Breast epithelium (tissue), 4 donors: ENCODE measurements at places on chromosomes 11 and 22.

DNA sequence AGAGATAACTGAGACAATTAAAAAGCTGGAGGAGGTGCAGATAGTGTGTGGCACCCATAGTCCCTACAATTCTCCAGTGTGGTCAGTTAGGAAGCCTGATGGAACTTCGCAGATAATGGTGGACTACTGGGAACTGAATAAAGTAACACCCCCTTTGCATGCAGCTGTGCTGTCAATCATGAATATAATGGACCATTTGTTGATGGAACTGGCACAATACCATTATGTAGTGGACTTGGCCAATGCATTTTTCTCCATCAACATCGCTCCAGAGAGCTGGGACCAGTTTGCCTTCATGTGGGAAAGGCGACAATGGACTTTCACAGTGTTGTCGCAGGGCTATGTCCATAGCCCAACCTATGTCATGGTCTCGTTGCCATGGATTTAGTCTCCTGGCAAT, 324.2 kb downstream of the TMEM135 start:
- no peaks in the 10 kb centered on the region for H3K4me1 ChIP-seq
- no peak overlapping the region for H3K4me3 ChIP-seq
- no peaks in the 10 kb centered on the region for H3K36me3 ChIP-seq
- no peaks in the 10 kb centered on the region for H3K27me3 ChIP-seq
- no peak overlapping the region for H3K27ac ChIP-seq
- no peak for DNase-seq

- no peaks in the 10 kb centered on the region for H3K4me1 ChIP-seq
- H3K36me3 ChIP-seq, result no peaks in the 10 kb centered on the region
- DNase-seq, result no peak
- H3K4me3 ChIP-seq, result no peak overlapping the region
- no peaks in the 10 kb centered on the region for H3K27me3 ChIP-seq
- H3K27ac ChIP-seq, result no peak overlapping the region
These were observed 15.8 kb downstream of the THAP12 start for GRCh38 chr11:76365038-76365679.

GRCh38 chr11:117887431-117888138, 11.1 kb upstream of the FXYD6 start:
- H3K4me3 ChIP-seq, result no peak overlapping the region
- peak; percentile 41 for DNase-seq
- no peak overlapping the region for H3K27ac ChIP-seq
- H3K27me3 ChIP-seq, result no peaks in the 10 kb centered on the region
- no peaks in the 10 kb centered on the region for H3K36me3 ChIP-seq
- no peaks in the 10 kb centered on the region for H3K4me1 ChIP-seq

GRCh38 chr11:94750319-94751217, 17.6 kb upstream of the AMOTL1 start:
- H3K27ac ChIP-seq, result peak overlapping the region; percentile 21
- DNase-seq, result no peak
- H3K4me3 ChIP-seq, result no peak overlapping the region
- no peaks in the 10 kb centered on the region for H3K36me3 ChIP-seq
- no peaks in the 10 kb centered on the region for H3K27me3 ChIP-seq

DNA sequence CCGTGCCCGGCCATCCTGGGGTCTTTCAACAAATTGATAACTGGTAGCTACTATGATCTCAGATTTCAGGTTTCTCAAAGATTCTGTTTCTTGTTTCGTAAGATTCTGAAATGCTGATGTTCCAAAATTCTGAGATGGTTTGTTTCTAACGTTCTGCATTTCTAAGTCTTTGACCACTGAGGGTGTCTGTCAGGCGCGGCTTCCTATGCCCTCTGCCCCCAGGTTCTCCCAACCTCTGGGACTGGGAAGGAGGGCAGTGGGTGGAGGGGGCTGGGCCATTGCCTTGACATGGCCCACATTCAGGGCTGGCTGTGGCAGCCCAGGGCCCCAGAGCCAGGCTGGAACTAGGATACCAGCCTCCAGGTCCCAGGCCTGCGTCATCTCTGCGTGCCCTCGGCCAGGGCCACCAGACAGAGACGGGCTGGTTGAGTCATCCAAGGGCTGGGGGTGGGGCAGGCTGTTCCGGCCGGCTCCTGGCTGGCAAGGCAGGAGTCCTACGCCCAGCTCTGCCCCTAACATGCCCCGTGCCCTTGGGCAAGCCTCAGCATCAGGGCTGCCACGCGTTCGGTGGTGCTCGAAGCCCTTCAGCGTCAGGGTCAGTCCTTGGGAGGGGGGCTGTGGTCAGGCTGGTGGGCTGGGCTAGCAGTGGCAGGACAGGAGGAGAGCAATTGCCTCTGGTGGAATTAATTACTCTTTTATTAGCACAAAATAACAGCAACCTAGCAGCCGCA, 5.2 kb downstream of the TMEM134 start:
- H3K4me3 ChIP-seq, result peak overlapping the region; percentile 74
- no peaks in the 10 kb centered on the region for H3K36me3 ChIP-seq
- H3K4me1 ChIP-seq, result peaks cover 8% of the 10 kb centered on the region
- peak overlapping the region; percentile 98 for H3K27ac ChIP-seq
- DNase-seq, result peak; percentile 90
- H3K27me3 ChIP-seq, result no peaks in the 10 kb centered on the region

DNA sequence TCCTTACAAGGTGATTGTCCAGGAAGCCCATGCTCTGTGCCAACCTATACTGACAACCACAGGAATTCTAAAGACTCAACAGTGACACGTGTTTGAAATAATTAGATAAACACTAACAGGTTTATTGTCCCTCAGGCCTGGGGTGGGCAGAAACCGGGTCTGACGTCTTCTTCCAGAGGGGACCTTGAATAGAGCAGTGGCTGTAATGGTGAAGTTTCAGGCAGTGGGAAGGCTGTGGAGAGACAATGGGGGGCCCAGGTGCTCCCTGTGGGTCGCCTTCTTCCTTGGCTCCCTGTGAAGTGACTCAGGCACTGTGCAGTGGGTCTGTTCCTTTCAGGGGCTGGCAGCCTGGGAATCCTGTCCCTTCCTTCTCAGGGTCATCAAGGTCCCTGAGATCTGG, 54.6 kb downstream of the OTOG start:
- H3K27ac ChIP-seq, result no peak overlapping the region
- no peak overlapping the region for H3K4me3 ChIP-seq
- no peaks in the 10 kb centered on the region for H3K4me1 ChIP-seq

GRCh38 chr11:112097734-112098528, 11.3 kb downstream of the SDHD start:
- no peaks in the 10 kb centered on the region for H3K36me3 ChIP-seq
- H3K27ac ChIP-seq, result no peak overlapping the region
- H3K27me3 ChIP-seq, result no peaks in the 10 kb centered on the region
- H3K4me1 ChIP-seq, result no peaks in the 10 kb centered on the region

DNA sequence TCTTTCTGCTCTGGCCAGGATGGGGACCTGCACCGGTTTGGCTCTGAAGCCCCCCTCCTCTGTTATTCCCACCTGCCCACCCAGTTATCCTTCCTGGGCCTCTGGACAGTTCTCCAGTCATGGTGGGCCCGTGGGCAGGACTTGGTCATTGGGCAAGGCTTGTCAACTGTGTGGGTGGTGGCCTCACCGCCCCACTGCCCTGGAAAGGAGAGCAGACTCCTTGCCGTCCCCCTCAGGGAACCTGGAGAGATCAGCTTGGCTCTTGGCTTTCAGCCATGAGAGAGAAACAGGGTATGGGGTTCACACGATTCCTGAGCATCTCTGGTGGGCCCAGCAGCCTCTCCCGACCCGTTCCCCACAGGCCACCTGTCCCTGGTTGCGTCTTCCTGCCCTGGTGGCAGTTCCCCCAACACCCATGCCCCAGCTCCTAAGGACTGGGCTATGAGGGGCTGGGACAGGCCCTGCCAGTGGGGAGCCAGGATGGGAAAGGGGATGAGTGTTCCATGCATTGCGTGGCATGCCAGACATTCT, 92.3 kb downstream of the MORC2 start:
- H3K4me3 ChIP-seq, result no peak overlapping the region
- H3K36me3 ChIP-seq, result no peaks in the 10 kb centered on the region
- H3K4me1 ChIP-seq, result no peaks in the 10 kb centered on the region
- no peaks in the 10 kb centered on the region for H3K27me3 ChIP-seq
- H3K27ac ChIP-seq, result no peak overlapping the region
- DNase-seq, result no peak

DNA sequence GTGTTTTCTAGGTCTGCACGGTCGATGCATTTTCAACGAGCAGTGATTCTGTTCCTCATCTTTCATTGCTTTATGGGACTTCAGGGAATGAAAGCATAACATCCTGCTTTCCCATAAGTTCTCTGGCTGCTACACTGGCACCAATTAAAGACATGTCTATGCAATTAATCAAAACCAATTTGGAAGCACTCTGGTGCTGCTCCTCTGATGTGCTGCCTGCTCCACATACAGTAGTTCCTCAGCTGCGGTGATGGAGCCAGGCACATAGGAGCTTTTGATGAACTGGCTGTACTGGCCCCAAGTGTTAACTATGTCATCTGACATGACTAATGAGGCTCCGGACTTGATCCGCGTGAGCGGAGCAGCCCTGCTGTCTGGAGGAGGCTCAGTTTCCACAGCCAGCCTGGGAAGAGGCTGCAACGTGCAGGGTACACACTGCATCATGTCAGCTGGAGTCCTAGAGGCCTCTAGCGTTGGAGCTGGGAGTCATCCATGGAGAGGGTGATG, 29.8 kb downstream of the GVQW3 start:
- DNase-seq, result no peak
- no peak overlapping the region for H3K4me3 ChIP-seq
- no peaks in the 10 kb centered on the region for H3K27me3 ChIP-seq
- no peaks in the 10 kb centered on the region for H3K36me3 ChIP-seq
- H3K27ac ChIP-seq, result no peak overlapping the region

- no peak overlapping the region for H3K4me3 ChIP-seq
- no peaks in the 10 kb centered on the region for H3K4me1 ChIP-seq
- no peak overlapping the region for H3K27ac ChIP-seq
- no peaks in the 10 kb centered on the region for H3K27me3 ChIP-seq
- H3K36me3 ChIP-seq, result no peaks in the 10 kb centered on the region
These were observed 35.1 kb upstream of the MUC5AC start for GRCh38 chr11:1122664-1123002.

GRCh38 chr11:16043617-16044016, 312.7 kb downstream of the SOX6 start:
- H3K4me3 ChIP-seq, result no peak overlapping the region
- H3K4me1 ChIP-seq, result no peaks in the 10 kb centered on the region
- no peak overlapping the region for H3K27ac ChIP-seq
- no peaks in the 10 kb centered on the region for H3K27me3 ChIP-seq

GRCh38 chr11:69848201-69848600, 29.0 kb upstream of the FGF3 start:
- peaks cover 14% of the 10 kb centered on the region for H3K27me3 ChIP-seq
- no peak for DNase-seq
- H3K27ac ChIP-seq, result no peak overlapping the region
- H3K4me3 ChIP-seq, result no peak overlapping the region

GRCh38 chr22:22910272-22911240, 22.9 kb downstream of the IGLL5 start:
- no peaks in the 10 kb centered on the region for H3K36me3 ChIP-seq
- no peak for DNase-seq
- H3K4me1 ChIP-seq, result no peaks in the 10 kb centered on the region
- no peak overlapping the region for H3K27ac ChIP-seq
- no peak overlapping the region for H3K4me3 ChIP-seq

- no peak overlapping the region for H3K27ac ChIP-seq
- no peak overlapping the region for H3K4me3 ChIP-seq
- H3K27me3 ChIP-seq, result no peaks in the 10 kb centered on the region
- no peaks in the 10 kb centered on the region for H3K4me1 ChIP-seq
- DNase-seq, result no peak
- H3K36me3 ChIP-seq, result no peaks in the 10 kb centered on the region
These were observed 58.4 kb downstream of the DGCR2 start for GRCh38 chr22:19063581-19064353.

- H3K36me3 ChIP-seq, result no peaks in the 10 kb centered on the region
- H3K27ac ChIP-seq, result peak overlapping the region; percentile 90
- no peaks in the 10 kb centered on the region for H3K27me3 ChIP-seq
- no peaks in the 10 kb centered on the region for H3K4me1 ChIP-seq
These were observed 1.1 kb downstream of the PLAAT5 start for GRCh38 chr11:63489879-63490278.

DNA sequence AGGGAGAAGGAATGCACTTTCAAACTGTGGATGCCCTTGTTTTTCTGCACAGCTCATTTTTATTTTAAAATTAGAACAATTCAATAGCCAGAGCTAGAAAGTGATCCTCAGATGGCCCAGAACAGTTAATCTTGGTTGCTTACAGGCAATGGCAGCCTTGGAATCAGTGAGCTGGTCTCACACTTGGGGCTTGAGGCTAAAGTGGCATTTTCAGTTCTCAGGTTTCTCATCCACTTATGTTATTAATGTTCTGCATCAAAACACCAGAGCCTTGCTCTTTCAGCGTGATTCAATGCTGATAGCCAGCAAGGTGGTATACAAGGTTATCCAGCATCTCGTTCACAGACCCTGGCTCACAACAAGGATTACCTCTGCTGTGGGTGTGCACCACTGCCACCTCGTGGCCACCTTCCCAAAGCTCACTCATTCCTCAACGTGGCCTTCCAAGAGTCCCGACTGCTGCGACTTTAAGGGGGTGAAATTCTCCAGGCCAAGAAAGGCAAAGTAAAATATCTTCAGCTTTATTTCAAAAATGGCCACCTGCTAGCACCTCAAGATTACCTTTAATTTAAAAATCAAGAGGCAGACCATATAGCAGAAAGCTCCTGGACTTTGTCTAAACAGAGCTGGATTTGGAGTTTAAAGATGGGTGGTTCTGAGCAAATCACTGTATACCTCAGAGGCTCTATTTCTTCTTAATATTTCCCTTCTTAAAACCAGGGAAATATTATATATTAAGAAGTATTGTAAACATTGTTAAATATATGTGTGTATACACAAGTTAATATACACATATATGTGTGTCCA, 34.2 kb upstream of the FSHB start:
- no peaks in the 10 kb centered on the region for H3K27me3 ChIP-seq
- no peaks in the 10 kb centered on the region for H3K4me1 ChIP-seq
- peak; percentile 57 for DNase-seq
- no peak overlapping the region for H3K27ac ChIP-seq

DNA sequence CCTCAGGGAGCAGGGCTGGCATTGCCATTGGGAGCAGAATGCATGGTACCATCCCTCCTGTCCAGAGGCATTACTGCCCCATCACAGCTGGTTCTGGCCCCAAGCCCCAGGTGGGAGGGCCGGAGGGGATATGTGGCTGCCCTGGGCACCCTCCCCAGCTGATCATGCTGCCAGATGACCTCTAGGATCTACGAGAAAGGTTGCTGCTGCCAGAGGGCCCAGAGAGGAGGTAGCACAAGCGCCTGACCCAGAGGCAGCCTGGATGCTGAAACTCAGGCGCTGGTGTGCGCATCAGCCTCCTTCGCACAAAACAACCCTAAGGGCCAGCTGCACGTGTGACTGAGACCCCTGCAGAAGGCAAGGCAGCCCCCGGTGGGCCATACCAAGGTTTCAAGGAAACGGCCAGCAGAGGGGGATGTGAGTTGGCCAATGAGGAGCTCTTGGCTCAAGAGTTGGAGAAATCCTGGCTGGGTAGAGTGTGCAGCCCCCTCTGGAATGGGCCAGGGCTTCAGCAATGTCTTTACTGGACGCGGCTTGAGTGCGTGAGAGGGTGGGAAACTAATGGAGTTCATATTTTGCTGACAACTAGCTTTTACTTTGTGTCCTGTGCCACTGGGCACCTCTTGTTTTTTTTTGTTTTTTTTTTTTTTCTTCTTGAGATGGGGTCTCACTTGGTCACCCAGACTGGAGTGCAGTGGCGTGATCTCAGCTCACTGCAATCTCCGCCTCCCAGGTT, 88.3 kb upstream of the PARVA start:
- H3K27me3 ChIP-seq, result no peaks in the 10 kb centered on the region
- no peak for DNase-seq
- H3K27ac ChIP-seq, result no peak overlapping the region
- no peaks in the 10 kb centered on the region for H3K4me1 ChIP-seq
- no peak overlapping the region for H3K4me3 ChIP-seq

- no peak overlapping the region for H3K4me3 ChIP-seq
- no peaks in the 10 kb centered on the region for H3K36me3 ChIP-seq
- H3K4me1 ChIP-seq, result no peaks in the 10 kb centered on the region
- no peaks in the 10 kb centered on the region for H3K27me3 ChIP-seq
- no peak for DNase-seq
These were observed 7.4 kb downstream of the MOB2 start for GRCh38 chr11:1479006-1479677.
